ENCODE measurements at places on chromosomes 6 and 20. TPM values are rescaled to one million over a fixed set of nuclear protein-coding genes. Genes with fewer than 3 reads are reported as not detected.

SNAP25 gene
- 14.2 TPM for total RNA-seq

TREML2 gene
- 3.7 TPM for total RNA-seq

TBC1D32 gene
- total RNA-seq = 6.6 TPM

THBS2 gene
- not detected for total RNA-seq

TCP11 gene
- total RNA-seq = not detected

GRCh38 chr20:58040447-58041290 lies 187.8 kb downstream of the ANKRD60 start:
- DNase-seq = no peak

GRCh38 chr20:46899621-46900020 lies 5.0 kb downstream of the EYA2 start:
- no peak for DNase-seq

DNA sequence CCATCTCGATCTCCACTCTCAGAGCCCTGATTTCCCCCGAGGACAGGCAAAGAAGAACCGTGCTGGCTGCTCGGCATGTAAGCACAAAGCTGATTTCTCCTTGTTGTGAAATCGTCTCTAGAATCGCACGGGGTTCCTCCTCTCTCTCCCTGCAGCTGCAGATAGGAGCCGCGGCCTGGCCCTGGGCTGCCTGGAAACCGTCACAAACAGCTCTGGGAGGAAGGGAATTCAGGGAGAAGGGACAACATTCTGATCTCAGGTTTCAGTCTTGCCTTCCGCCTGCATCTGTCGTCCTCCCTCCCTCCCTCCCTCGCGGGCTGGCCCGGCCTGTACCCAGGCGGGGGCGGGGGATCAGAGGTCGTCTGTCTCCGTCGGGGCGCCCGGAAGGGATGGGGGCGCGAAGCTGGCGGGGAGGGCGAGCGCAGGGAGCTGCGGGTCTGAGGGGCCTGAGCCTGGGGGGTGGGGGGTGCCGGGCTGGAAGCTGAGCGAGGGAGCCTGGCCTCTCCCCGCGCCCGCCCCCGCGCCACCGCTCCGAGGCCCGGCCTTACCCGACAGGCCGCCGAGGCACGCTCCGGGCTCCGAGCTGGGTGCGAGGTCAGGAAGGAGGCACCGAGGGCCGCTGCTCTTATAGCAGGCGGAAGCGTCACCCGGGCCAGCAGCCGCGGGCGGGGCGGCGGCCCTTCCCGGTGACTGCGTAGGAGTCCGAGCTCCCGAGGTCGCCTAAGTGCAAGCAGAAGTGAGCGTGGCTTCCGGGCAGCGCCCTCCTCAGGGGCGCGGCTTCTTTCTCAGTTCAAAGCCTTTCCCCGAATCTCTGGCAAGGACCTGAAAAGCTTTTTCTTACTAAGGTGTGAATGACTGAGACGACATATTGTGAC lies at the start of gene SERPINB1:
TSS of gene SERPINB1 (minus strand) at position 600 of the 875 bp plus-strand sequence. CDS start 1,277 bp downstream, outside the sequence.
- DNase-seq = peak; percentile 76

DNA sequence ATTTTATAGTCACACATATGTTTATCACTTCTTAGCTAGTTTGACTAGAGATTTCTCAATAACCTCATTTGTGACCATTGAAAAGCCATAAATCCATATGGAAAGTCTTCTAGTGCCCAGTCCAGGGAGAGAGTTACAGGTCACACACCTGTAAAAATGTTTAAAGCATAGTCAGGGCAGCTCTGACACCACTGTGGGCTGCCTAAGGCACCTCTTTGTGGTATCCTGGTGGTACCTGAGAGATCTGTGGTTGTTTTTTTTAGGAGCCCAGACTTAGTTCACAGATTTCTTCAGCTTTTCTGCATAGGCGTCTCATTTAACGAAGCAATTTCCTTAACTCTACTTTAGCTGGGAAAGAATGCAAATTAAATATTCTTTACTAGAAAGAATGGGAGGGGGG lies 186.6 kb downstream of the CENPW start:
- no peak for DNase-seq

DNA sequence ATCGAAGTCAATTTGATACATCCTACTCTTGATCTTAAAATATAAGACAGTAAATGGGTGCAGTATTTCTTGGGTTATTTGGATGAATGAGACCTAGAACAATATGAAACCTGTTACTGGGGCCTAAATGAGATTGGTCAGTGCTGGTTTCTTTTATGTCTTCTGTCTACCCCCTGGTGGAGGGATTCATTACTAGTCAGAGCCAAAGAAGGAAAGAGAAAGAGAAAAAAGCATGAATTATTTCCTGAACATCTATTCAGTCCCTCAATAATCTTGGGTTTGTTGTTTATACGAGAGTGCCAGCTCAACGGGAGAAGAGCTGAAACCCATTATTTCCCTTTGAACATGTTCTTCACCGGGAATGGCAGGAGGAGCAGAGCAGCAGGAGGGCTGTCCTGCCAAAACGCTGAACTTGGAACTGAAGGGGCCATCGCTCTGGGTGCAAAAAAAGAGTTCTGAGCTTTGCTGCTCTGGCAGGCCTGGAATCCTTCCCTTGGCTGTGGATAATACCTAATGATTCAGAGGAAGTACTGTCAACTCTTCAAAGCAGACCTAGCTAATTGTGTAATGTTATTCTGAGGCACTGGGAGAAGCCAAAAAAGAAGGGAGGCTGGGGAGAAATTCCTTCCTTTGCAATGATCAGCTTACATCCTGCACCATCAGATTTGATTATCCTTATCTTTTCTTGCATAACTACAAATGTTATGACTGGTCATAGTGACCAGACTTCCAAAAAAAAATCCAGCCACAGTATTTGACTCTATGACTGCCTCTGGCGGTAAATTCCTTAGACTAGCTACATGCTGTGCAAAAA lies 72.0 kb downstream of the BLOC1S5 start:
- no peak for DNase-seq

Data from activated T-helper 2 cell treated with anti-CD3 and anti-CD28 coated beads, Interferon-gamma antibody, Interleukin-2, Interleukin-4, amounts not matched to agents 10 μg/mL and 5 μg/mL and 100 μg/mL, durations not matched to agents 14 hours and 24 hours and 36 hours (primary cell).